NCI-H524 (cell line): ENCODE measurements at places on chromosomes 1 and 21.

GRCh38 chr1:21670956-21671902 lies 2.1 kb upstream of the RAP1GAP start:
- no peak for DNase-seq

DNA sequence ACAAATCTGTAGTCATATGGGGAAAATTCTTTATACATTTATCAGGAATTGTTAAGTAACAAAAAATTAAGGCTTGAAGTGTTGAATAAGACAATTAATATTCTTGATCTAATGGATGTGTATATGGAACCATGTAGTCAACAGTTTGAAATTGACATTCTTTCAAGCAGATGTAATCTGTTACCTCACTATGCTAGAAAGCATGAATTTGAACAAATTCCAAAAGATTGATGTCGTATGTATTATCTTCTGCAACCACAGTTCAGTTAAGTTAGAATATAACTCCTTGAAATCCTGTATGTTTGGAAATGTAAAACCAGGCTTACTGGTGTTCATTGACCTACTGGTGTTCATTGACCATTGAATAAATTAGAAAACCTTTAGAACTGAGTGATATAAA lies 16.1 kb downstream of the CCDC18 start:
- no peak for DNase-seq

DNA sequence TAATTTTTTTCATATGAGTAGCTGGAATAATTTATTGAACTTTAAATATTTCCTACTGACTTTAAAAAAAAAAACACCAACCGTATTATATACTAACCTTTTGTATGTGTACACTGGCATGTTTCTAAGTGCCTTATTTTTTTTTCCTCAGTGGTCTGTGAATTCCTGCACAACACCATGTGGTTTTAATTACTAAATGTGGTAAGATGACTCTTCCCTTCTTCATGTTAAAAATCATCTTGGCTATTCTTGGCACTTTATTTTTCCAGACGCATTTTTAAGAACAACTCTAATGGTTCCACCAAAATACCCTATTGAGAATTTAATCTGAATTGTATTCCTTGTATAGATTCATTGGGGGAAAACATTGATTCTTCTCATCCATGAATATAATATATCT lies 28.4 kb downstream of the PPP2R5A start:
- DNase-seq = no peak

DNA sequence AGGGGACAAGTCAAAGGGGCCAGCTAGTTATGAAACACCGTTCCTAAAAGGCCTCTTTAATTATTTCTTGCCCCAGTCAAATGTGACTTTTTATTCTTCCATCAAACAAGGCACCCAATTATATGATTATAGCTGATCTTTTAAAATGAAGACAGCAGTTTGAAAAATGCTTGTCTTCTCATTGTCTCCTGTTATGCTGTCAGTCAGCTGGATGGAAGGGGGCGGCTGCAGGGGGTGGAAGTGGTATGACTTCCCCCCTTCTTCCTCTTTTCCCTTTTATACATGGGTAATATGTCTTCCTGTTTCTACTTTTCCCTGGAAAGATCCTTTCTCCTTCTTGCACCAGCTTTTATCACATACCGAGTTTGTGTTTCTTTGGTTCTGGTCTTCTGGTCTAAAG lies 25.8 kb upstream of the KCNA10 start:
- no peak for DNase-seq
